ENCODE measurements at places on chromosomes 6 and 20.

DNA sequence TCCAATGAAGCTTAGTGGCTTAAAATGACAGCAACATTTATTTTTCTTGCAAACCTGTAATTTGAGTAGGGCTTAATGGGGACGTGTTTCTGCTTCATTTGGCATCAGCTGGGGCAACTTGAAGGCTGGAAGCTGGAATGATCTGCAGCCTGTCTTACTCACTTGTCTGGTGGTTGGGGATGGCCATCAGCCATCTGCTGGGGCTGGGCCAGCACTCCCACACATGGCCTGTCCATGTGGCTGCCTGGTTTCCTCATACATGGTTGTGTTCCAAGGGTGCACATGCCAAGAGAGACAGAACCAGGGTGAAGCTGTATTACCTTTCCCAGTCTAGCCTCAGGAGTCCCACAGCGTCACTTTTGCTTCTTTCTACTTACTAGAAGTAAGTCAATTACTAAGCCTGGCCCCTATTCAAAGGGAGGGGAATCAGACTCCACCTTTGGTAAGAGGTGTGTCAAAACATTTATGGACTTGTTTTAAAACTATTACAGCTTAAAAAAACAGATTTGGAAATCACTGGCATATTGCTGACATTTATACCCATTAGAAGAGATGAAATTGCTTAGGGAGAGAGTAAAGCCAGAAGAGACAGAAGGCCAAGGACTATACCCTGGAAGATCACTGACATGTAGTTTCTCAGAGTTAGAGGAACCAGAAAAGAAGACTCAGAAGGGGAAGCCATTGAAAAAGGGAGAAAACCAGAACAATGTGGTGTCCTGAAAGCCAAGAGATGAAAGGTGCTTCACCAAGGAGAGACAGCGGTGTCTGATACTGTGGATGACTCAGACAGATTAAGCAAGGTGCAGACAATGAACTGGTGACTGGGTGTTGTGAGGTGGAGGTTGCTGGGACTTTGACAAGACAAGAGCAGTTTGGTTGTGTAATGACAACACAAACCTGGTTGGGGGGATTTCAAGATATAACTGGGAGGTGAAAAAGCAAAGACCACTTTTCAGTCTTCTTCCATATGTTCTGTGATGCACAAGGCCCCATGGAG, 345.2 kb downstream of the GJA1 start:
- no peak for DNase-seq

DNA sequence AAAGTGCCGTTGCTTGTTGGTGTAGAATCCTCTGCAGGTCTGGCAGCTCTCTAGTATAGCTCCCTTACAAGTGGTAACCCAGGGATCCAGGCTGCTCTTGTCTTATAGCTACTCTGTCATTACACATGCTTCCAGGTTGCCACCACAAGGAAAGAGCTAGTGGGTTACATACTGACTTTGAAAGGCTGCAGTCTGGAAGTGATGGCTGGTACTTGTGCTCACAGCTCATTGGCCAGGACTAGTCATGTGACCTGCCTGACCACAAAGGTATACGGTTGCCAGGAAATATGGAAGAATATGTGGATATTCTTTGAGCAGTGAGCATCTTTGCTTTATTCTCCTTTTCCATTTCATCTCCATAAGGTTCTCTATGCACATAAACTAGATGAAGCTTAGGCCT, 46.0 kb downstream of the RREB1 start:
- DNase-seq = no peak

DNA sequence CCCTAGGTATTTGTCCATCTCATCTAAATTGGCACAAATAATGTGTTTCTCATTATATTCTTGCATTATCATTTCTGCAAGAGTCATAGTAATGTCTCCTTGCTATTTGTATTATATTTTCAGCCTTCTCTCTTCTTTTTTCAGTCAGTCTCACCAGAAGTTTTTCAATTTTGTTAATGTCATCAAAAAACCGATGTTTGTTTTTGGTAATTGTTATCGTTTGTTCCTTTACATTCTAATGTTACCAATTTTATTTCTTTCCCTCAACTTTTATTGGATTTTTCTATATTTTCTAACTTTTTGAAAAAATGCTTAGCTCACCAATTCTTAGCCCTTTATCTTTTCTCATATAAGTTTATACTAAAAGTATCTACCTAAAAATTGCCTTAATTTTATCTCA, 82.2 kb upstream of the NRSN1 start:
- DNase-seq = no peak

- DNase-seq = no peak
These were observed 86.5 kb downstream of the BANF2 start for GRCh38 chr20:17786221-17786718.

DNA sequence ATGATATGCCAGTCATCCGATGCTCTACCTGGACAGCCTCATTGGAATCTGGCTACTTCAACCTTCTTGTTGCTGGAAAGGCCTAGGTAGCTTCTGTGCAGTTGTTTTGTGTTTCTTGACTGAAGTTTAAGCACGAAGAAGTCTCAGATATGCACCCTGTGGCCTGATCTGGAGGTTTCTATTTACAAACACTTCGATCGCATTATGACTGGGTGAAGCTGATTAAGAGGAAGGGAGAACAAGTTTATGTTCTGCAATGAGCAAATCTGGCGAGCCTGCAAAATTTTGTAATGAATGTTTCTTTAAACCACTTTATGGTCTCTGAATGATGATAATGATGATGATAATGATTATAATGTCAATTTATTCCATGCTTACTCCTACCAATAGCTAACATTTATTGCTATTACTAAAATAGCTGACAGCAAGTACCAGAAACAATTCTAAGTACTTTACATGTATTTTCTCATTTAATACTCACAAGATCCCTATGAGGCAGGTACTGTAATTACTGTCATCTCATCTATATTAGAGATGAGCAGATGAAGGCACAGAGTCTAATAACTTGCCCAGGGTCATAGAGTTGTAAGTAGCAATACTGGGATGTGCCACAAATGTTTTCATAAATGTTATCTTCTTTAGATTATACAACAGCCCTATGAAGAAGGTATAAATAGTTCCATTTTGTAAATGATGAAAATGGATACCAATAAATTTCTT, 126.1 kb upstream of the UST start:
- no peak for DNase-seq

- DNase-seq = no peak
These were observed 57.3 kb upstream of the SGK1 start for GRCh38 chr6:134375220-134375580.

GRCh38 chr6:115902436-115902835, 158.3 kb downstream of the FRK start:
- DNase-seq = no peak

DNA sequence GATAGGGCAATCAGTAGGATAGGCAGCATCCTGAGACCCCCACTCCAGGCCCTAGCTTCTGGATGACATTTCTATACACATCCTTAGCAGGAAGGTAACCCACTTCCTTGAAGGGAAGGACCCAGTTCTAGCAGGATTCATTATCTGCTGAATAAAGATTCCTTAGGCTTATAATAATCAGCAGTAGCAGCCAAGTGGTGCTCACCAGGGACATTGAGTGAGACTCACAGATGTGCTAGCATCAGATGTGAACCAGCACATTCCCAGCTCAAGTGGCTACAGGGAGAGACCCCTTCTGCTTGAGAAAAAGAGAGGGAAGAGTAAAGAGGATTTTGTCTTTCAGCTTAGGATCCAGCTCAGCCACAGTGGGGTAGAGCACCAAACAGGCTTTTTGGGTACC, 244.8 kb upstream of the UFL1 start:
- DNase-seq = no peak

GRCh38 chr6:169862892-169863525, 111.6 kb downstream of the ERMARD start:
- peak; percentile 96 for DNase-seq

DNA sequence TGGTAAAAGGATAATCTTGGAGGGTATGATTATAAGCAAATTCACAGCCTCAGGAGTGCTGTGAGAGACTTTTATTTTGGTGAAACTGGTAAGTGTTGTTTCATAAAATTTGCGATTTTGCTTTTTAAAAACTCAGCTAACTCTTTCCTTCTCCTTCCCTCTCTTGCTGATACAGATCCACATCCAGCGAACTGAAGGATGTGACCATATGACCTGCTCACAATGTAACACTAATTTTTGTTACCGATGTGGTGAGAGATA, 77.2 kb upstream of the TPD52L1 start:
- DNase-seq = no peak
